Lower lobe of right lung (tissue), 2 donors: ENCODE measurements at places on chromosomes 4 and X.

DNA sequence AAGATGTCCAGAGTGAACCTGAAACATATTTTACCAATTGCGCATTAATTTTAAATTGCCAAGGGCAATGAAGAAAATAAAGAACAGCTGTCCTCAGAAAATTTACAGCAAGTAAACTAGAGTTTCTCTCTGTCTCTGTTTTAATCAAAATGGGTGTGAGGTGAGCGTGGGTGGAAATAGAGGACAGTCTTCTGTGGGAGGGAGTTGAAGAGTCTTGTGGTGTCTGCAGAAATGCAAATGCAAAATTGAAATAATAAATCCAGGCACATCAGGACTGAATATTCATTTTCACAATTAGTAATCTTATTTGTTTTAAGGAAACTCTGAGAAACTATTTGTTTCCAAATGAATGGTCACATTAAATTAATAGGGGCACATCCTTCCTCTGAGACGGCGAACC, 192.0 kb downstream of the ARHGAP10 start:
- no peak for DNase-seq

DNA sequence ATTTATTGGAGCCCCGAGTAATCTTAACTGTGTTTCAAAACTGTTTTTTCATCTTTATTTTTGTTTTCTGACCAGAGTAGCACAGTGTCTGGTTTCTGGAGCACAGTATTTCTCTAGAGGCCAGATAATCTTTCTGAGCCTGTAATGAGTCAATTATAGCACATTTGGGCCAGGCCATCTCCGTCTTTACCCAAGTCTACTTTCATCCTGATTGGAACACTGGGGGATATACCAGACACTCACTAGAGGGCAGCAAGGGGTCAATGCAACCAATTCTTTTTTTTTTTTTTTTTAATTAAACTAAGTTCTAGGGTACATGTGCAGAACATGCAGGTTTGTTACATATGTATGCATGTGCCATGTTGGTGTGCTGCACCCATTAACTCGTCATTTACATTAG, 282.0 kb downstream of the ARHGAP24 start:
- no peak for DNase-seq

- no peak for DNase-seq
These were observed 113.0 kb downstream of the IQCM start for GRCh38 chr4:149702414-149703293.

GRCh38 chr4:12231098-12231497, 802.4 kb upstream of the HS3ST1 start:
- DNase-seq = no peak

- DNase-seq = peak; percentile 82
These were observed 102.9 kb upstream of the SLC34A2 start for GRCh38 chr4:25552580-25553271.
